ENCODE measurements at places on chromosomes 13 and 19.
A peak's percentile ranks its signal among the peaks of the same experiment; 100 is the strongest.

GRCh38 chr13:35826626-35827254 is 304.4 kb downstream of the DCLK1 start:
- no peak for DNase-seq

DNA sequence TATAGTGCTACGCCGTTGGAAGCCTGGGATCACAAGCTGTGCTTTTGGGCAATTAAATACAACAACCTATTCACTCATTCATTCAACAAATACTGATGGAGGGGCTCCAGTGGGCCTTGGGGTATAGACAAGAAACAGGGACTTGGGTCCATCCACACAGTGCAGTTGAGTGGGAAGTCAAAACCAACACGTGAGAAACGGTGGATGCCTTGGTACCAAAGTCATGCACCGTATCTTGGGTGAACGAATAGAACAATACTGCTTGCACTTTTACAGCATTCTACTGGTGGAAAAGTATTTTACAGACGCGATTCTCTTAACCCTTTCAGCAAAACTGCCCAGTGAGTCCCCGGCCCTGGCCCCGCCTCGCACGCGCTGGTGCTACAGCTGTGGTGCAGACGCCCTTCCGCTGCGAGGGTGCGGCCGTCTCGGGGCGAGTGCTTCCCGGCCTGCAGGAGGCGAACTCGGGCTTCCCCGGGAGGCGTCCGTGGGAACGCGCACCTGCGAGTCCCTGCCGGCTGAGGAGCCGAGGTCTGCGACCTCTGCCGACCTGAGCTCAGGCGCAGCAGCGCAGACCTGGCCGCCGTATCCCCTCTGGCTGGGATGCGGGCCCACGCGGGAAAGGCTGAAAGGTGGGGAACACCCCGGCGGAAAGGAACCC is 8.3 kb downstream of the TNFRSF19 start:
- peak; percentile 75 for DNase-seq

GRCh38 chr13:112342841-112343361 is 33.3 kb upstream of the SPACA7 start:
- DNase-seq: no peak

DNA sequence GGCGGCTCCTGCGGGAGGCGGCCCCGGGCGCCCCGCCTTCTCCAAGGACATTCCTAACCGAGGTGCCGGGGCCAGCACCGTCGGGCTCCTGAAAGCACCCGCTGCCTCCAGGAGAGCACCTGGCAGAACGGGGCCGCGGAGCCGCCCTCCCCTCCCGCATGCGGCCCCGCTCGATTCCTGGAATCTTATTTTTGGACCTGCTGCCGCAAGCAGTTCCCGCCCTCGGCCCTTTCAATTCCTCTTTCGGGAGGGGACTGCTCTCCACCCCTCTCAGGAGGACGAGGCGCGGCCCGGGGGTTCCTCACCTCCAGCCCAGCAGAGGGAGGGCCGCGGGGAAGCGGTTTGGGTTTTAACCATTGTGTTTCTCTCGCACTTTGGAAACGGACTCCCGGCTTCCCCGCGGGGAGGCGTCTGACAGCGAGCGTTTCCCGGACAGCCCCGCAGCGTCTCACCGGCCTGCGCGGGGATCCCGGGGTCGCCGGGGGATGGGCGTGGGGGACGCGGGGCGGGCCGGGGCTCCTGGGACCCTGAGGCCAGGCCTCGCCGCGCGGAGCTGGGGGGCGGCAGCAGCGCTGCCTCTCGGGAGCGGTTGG is 849 bp downstream of the GAS6 start:
- DNase-seq: peak; percentile 81

- no peak for DNase-seq
These were observed 30.3 kb upstream of the ZNF492 start for GRCh38 chr19:22603518-22604440.

DNA sequence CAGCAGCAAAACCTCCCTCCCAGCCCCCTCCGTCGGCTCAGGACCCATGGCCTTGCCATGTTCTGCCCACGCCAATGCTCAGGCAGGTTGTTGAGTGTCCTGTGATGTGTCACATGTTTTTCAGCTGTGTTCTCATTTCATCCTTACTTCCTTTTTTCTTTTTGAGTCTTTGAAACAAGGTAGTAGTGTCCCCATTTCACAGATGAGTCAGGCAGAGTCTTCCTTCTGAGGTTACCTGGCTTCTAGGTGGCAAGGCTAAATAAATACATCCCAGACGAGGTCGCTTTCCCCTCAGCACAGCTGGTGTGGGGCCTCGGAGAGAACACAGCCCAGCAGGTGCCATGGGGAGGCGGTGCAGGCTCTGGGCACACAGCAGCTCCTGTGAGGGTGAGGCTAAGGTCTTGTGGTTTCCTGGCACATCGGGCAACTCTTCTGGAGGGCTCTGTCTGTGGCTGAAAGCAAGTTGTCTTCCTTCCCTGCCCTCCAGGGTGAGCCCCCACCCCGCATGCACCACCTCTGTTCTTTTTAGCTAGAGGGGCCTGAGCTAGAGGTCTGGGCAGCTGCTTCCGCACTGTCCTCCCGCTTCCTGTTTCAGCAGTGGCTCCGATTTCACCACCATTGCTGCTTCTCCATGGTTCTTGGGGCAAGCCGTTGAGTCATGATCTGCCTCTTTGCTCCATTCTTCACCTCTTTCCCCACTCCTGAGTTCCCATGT is 15.1 kb downstream of the PRAM1 start:
- peak; percentile 57 for DNase-seq

DNA sequence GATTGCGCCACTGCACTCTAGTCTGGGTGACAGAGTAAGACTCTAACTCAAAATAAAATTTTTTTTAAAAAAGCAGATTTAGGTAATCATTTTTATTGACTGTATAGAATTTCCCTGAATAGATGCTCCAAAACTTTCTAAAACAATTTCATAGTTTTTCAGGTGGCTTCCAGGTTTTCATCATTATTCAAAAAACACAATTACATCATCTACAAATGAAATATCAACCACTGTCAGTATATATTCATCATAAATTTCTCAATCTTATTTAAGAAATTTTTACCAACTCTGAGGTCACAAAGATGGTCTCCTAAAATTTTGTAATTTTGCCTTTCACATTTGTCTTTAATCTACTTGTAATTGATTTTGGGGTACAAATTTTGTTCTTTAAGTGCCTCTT is 48.1 kb downstream of the ZC3H13 start:
- no peak for DNase-seq

DNA sequence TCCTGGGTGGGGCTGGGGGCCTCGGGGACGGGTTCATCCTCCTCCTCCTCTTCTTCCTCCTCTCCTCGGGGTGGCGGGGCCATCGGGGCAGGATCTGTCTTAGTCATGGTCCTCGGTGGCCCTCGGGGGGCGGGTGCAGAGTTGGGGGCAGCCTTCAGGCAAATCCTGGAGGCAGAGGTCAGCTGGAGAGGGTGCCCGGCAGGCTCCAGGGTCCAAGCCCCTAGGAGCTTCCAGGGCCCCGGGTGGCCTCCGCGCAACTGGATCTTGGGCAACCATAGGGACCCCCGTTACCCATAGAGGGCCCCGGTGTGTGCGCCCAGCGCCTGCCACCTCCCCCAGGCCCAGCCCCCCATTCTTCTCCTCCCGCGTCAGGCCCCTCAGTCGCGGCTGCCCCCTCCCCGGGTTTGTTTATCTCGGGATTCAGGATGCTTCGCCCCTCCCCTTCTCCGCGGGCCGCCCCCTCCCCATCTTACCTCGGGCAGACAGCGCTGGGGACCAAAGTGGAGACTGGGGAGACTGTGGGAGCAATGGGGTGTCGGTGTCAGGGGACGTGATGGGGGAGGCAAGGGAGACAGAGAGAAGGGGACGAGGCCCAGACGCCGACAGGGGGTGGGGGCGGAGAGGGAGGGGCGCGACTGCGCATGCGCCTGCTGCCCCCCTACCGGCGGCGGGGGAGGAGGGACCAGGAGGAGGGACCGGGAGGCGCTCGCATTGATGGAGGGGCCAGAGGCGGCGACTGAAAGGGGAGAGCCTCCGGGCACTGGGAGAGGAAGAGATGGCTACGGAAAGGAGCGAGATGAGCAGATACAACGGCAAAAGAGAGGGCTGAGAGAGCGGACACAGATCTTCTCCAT is at the start of gene CLIP3:
Gene CLIP3 (minus strand): TSS at position 623 of the 854 bp plus-strand sequence. CDS start 516 bp downstream, at position 107.
- DNase-seq: peak; percentile 87

DNA sequence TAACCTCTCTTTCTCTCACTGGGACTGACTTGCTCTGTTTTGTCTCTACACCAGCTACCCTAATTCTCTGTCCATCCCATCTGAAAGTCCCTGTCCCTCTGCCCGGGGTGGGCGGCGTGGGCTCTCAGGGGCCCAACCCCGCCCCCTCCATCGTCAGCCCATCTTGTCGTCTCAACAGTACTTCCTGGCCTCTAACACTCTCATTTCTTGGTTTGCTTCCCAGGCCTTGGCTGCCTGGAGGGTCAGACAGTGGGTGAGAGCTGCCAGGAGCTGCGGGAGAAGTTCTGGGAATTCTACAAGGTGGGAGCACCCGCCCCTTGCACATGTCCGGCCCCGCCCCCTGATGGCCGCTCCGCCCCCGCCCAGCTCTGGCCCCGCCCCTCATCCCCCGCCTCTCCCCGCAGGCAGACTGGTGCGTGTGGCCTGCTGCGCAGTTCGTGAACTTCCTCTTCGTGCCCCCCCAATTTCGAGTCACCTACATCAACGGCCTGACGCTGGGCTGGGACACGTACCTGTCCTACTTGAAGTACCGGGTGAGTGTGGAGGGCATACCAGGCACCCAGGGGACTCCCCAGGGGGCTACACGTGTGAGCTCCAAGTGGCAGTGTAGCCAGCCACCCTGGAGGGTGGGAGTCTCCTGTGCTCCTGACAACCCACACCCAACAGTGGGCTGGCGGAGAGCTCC is 1.7 kb downstream of the MPV17L2 start:
- DNase-seq: no peak

Data from GM13976 (cell line).